ENCODE measurements at places on chromosomes 7 and 10.

GRCh38 chr7:100372256-100372655 is 1.0 kb upstream of the PILRA start:
- DNase-seq: no peak

- DNase-seq: no peak
These were observed 369.8 kb downstream of the SDK1 start for GRCh38 chr7:3670898-3671297.

DNA sequence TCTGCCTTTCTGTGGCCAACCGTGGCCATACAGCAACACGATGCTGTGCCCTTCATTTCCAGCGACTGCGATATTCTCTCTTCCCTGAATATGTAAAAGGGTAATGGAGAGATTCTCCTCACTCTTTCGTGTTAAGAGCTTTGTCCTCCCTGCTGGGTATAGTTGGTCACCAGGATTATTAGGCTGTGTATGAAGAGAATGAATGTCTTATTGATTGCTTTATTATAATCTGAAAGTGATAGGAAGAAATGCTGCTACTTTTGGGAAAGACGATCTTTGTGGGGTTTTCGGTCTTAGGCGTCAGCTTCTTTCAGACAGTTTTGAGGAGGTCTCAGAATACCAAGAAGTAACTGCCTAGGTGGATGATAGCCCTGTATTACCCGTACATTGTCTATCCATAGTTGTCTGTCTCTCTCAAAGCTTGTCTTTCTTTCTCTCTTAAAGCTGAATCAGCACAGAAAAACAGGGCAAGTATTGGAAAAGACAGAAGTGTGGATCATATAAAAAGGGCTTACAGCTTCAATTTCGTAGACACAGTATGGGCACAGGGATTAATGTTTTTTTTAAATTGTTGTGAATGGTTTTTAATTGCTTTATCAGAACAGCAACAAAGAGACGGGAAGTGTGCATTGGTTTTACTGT is 1.2 kb downstream of the AHCYL2 start:
- DNase-seq: no peak

- no peak for DNase-seq
These were observed 86.0 kb downstream of the ARID5B start for GRCh38 chr10:61987537-61987936.

GRCh38 chr7:81162771-81163525 is 244.1 kb upstream of the SEMA3C start:
- no peak for DNase-seq

- no peak for DNase-seq
These were observed 16.1 kb upstream of the TAS2R40 start for GRCh38 chr7:143205560-143206293.

DNA sequence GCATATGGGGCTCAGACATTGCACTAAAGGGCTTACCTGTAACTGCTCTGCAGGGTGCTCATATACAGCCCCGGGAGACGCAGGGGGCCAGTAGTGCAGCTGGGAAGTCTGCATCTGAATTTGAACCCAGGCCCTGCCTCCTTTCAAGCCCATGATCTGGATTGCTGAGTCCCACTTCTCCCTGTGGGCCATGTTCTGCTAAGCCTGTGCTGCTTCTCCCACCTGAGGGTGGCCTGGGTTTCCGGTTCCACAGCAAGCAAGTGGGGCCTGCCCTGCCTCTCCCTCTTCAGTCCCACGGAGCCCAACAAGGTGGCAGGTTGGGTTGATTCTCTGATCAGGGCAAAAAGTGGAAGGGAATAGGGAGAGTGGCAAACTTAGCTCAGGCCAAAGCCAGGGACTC is 56.6 kb upstream of the GDF10 start:
- no peak for DNase-seq

DNA sequence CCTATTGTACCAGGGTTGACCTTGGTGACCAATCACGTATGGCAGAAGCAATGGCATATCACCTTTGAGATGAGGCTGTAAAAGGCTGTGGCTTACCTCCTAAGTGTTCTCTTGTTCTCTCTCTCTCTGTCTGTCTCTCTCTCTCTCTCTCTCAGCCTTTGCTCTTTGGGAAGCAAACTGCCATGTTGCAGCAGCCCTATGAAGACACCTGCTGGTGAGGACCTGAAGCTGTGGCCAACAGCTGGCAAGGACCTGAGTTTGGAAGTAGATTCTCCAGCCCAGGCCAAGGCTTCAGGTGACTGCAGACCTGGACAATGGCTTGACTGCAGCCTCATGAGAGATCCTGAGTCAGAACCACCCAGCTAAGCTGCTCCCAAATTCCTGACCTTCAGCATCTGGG is 161.4 kb downstream of the GPAM start:
- no peak for DNase-seq

- DNase-seq: no peak
These were observed 1.4 kb upstream of the CREB5 start for GRCh38 chr7:28410628-28411531.

DNA sequence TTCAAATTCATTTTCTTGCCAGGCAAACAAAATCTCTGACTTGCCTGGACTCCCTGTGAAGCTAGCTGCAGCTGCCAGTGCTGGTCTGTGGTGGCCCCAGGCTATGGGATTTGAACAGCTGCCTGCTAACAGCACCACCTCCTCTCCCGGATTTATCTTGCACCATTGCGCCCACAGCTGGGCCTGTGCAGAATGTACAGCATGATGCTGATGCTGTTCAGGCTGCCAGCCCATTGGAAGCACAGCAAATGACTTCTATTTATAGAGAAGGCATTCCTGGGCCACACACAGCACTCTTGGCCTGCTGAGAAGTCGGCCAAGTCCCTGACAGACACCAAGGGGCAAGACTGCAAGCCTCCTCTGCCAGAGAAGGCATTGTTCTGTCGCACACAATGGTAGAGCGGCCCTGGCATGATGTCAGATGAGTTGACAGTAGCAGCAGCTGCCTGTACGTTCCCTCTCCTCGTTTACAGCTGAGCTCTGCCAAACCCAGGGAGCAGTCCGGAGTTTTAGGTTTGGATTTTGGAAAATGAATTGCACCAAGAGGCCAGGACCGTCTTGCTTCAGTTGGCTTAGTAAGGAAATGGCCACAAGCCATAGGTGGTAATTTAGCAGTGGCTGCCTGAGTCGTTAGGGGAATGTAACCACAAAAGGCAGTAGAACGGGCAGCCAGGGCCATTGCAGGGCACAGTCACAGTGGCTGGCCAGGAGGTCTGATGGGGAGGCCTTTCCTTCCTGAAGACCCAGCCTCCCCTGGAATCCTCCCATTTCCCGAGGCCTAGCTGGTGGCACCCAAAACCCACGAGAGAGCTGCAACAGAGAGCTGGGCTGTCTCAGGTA is 38.5 kb downstream of the MTURN start:
- no peak for DNase-seq

- no peak for DNase-seq
These were observed 20.7 kb downstream of the SEC61A2 start for GRCh38 chr10:12150163-12150562.

DNA sequence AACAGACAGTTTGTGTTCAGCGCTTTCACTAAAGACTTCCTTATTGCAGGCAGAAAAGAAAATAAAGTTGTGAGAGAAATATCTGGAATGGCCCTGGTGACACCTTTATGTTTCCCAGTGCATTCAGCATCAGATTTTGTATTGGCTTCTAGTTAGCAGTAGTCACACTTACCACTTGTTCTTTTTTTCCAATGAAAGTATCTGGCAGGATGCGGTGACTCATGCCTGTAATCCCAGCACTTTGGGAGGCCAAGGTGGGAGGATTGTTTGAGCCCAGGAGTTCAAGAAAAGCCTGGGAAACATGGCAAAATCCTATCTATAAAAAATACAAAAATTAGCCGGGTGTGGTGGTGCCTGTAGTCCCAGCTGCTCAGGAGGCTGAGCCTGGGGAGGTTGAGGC is 649.6 kb downstream of the LRMDA start:
- no peak for DNase-seq

- no peak for DNase-seq
These were observed 44.8 kb downstream of the PRKCQ start for GRCh38 chr10:6535156-6535764.

- DNase-seq: no peak
These were observed 163.1 kb upstream of the HGF start for GRCh38 chr7:81932936-81933335.

DNA sequence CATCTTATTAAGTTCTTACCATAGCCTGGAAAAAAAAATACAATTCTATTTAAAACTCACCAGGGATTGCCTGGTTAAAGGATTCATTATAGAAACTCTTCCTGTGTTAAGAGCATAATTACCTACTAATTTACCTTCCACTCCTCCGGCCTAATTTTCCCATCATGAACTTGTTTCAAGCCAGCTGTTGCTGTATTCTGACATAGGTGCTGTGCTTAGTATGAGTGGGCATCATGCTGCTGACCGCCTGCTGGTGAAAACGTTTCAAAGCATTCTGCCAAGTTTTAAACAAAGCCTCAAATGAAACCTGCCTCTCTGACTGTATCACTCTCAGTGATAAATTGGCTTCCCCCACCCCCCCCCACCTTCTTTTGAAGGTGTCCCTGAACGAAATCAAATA is 47.8 kb upstream of the KCNMA1 start:
- DNase-seq: no peak

GRCh38 chr10:49225218-49225876 is 37.2 kb upstream of the TMEM273 start:
- DNase-seq: no peak

- no peak for DNase-seq
These were observed 5.9 kb downstream of the NACAD start for GRCh38 chr7:45082831-45083331.

DNA sequence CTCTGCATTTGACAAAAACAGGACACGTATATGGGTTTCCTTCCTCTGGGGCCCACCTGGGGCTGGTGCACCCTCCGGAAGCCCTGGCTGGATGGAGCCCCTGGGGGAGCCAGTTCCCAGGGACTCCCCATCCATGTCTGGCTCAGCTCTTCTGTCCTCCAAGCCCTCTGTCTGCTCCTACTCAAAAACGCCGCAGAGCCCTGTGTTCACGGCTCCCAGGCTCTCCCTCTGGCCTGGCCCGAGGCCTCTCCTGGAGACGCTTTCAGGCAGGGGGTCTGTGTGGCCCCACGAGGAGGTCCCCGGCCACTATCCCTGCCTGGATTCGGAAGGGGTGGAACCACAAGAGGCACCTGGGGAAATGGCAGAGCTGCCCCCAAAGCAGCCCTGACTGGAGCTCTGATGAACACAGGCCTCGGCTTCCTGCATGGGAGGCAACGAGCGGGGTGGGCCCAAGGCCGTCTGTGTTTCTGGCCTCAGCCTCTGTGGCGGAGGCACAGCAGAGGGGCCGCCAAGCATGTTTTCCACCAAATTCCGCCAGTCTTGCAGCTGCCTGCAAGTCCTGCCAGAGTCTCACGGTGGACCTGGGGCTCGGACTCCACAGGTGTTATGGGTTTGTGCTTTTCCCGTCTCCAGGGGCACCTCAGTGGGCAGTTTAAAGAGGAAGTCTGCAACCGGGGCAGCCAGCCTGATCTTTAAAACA is 22.6 kb upstream of the INPP5A start:
- no peak for DNase-seq

DNA sequence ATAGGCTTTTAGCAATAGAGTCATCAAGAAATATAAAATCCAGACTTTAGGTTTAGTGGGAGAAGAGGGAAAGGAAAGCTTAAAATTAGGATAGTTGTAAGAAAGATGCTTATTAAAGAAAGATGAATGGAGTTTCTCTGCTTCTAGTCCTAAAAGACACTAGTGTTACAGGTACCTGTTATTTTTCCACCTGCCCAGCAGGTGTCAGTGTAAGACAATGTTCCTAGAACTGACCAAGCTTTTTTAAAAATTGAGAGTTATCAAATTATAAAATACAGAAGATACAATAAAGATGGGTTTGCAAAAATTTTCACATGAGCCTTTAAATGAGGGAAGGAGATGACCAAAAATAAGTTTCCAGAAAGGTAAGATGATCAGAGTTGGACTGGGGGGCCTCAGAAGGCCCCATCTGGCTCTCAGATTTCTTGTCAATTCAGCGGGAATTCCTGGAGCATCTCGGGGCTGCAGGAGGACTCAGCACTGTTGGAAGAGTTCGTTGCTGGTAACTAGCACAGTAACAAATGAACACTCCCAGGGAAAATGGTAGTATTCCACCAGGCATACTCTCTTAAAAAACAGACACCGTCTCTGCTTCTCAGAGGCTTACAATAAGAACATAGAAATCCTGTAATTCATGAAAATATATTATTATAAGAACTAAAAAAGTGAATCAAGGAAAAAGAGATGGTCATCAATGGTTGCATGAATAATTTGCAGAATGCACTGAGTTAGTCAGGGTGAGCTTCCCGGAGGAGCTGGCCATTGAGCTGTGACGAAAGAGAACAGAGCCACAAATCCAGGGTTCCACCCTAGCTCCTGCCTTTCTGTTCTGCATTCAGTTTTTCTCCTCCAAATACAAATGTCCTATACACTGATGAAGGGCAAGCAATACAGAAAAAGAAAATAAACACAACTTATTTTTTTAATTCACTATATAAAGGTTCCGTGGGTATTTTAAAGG is 71.8 kb upstream of the PIK3CG start:
- no peak for DNase-seq

- no peak for DNase-seq
These were observed 17.6 kb downstream of the PRKAG2 start for GRCh38 chr7:151859111-151859947.

- no peak for DNase-seq
These were observed 696.7 kb downstream of the LRMDA start for GRCh38 chr10:76127984-76128589.

- DNase-seq: no peak
These were observed 30.3 kb upstream of the CDK1 start for GRCh38 chr10:60747817-60748469.
